ENCODE measurements at places on chromosomes 12 and 14.

GRCh38 chr14:90005441-90005840, 49.7 kb downstream of the TDP1 start:
- DNase-seq, result no peak

DNA sequence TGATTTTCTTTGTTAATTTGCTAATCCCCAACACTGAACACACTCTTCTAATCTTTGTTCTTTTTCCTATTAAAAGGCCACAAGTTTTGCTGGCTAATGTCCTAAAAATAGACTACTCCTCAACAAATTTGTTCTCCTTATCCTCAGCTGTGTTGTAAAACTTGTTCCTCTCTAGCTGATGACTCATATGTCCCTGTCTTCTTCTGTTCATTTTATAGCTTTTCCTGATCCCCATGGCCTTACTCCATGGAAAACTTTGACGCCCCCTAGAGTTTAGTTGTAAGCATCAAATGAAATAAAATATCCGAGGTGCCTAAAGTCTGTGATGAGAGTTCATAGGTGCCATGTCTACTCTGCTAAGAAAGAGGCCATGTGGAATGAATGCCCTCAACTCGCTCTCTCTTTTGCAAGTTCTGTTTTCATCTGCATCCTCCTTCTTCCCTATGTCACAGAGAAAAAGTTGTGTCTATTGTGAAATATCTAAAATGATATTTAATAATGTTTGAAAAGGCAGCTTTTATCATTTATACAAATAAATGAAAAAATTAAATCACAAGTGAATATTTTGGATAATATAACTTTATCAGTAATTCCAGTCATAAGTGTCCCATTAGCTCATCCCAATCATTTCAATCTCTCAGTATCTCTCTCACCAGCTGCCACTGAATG, 237.9 kb downstream of the IPO8 start:
- DNase-seq, result no peak

DNA sequence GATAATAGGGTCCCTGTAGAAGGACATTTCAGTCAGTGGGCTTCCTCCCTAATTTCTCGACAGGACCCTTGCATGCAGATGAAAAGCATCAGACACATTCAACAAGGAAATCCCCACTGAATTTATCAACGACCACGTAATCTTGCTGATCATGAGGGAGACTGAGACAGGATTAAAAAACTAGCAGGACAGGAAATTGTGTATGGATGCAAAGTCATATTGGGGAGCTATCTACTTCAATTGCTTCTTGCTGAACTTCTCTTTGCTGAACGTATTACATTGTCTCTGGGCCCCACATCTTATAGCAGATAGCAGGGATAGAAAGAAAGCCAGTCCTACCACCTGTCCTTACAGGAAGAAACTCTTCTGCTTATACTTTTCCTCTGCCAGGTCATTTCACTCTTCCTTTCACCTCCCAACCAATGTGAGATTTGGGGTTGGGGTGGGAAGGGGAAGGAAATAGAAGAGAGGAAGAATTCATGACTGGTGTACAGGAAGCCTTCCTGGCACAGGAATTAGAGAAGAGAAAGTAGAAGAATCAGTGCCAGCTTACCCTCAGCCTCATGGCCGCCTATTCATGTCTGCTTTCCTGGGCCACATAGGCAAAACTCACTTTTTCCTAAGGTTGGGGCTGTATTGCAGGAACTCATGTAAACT, 333.3 kb downstream of the ZFP36L1 start:
- DNase-seq, result no peak

GRCh38 chr14:23119363-23120327, 590 bp upstream of the CEBPE start:
- DNase-seq, result no peak

DNA sequence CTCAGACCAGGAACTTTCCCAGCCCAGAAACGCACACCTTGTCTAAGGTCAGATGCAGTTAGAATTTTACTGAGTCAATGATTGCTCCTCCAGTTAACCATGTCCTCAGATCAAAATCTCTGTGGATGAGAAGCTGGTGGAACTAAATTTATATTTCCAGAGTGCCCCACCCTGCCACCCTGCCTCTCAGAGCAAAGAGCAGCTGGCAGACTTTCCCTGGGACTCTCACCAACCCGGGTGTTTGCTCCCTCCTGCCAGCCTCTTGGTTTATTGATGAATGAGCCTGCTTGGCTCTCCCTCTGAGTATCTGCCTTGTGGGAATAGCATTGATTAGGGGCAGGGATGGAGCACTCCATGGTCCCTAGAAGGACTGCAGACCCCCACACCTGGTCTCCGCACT, 5.9 kb upstream of the KRT1 start:
- DNase-seq, result no peak

GRCh38 chr14:98951031-98951430, 321.0 kb downstream of the BCL11B start:
- DNase-seq, result no peak

DNA sequence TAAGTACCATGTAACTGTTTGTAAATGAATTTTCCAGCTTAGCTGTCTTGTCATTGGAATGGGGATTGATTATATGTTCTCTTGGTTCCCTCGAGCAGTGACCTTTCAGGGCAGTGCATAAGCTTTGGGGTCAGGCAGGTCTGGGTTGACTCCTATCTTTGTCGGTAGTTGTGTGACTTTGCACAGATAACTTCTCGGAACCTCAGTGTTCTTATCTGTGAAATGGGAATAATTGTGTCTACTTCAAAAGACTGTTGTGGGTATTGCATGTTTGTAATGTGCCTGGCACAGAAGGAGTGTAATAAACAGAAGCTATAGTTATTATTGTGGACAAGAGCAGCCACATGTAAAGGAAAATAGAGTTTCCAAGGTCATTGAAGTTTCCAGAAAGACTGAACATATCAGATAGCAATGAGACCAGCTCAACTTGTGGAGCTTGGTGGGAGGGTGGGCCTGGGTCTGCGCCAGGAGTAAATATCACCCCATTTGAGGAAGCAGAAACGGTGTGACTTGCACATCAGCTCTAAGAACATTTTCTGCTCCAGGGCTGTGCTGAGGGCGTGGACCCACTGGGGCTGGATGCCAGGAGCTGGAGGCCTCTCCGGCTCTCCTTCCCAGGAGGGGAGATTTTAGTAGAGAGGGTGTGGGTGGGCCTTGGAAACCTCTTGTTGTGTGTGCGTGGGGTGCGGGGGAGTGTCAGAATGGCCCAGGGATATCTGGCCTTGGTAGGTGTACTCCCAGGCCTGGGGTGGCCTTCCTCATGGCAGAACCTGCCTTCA, 19.7 kb downstream of the FOS start:
- DNase-seq, result no peak

DNA sequence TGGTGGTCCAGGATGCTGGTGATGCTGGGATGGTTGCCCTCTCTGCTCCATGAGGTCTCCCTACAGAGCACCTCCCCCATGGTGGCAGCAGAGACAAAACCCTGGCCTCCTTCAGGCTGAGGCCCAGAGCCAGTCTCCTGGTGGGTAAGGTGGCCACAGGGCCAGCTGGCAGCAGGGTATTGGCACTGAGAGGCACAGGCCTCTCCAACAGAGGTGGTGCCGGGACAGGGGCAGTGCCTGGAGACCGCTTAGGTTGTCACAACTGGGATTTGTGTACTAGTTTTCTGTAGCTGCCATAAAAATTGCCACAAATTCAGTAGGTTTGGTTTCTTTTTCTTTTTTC, 6.1 kb upstream of the MTA1 start:
- no peak for DNase-seq

DNA sequence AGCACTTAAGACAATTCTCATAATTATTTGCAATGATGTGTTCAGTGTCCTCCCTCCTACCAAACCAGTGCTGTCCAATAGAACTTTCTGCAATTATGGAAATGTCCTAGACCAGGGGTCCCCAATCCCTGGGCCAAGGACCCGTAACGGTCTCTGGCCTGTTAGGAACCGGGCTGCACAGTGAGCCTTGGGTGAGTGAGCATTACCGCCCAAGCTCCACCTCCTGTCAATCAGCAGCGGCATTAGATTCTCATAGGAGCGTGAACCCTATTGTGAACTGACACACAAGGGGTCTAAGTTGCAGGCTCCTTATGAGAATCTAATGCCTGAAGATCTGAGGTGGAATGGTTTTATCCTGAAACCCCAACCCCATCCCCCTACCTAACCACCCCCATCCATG, 3.9 kb downstream of the SVOP start:
- DNase-seq, result no peak

- no peak for DNase-seq
Observed at GRCh38 chr12:103929784-103930033, 501 bp upstream of the HSP90B1 start.

- no peak for DNase-seq
Observed at GRCh38 chr14:90518941-90519256, 122.1 kb downstream of the CALM1 start.

GRCh38 chr14:70077720-70078119, 111.0 kb downstream of the SLC8A3 start:
- no peak for DNase-seq

DNA sequence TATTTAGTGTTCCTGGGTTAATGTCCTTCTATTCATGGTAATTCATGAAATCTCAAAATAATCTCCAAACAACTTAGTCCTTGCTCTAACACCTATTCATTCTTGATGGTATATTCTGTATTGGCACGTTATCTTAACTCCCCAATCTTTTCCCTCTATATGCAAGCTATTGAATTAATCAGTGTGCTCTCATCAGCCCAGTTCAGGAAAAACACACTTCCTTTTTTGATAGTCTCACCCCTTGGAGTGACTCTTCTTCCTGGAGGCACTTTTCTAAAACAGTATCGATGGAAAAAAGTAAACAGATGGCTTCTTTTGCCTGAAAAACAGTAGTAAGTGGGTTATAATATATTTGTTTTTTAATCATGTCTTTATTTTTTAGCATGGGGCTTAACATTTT, 28.6 kb downstream of the TULP3 start:
- no peak for DNase-seq

GRCh38 chr12:103875666-103876065, 34.6 kb upstream of the NT5DC3 start:
- no peak for DNase-seq

GRCh38 chr12:1115484-1116231, 124.6 kb downstream of the ERC1 start:
- DNase-seq, result no peak
